GDM1 (cell line): ENCODE measurements at places on chromosomes 4 and X.

GRCh38 chr4:119627267-119628255 is 1.0 kb downstream of the PDE5A start:
- peak; percentile 31 for DNase-seq

DNA sequence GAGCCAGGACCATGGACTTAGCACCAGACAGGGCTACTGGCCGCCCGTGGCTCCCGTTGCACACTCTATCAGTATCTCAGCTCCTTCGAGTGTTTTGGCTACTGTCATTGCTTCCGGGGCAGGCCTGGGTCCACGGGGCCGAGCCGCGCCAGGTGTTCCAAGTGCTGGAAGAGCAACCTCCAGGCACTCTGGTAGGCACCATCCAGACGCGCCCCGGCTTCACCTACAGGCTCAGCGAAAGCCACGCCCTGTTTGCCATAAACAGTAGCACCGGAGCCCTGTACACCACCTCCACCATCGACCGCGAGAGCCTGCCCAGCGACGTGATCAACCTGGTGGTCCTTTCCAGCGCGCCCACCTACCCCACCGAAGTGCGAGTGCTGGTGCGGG is 1.6 kb downstream of the FAT4 start:
- DNase-seq: no peak

- DNase-seq: no peak
These were observed 54.4 kb upstream of the HGFAC start for GRCh38 chr4:3387154-3387942.

DNA sequence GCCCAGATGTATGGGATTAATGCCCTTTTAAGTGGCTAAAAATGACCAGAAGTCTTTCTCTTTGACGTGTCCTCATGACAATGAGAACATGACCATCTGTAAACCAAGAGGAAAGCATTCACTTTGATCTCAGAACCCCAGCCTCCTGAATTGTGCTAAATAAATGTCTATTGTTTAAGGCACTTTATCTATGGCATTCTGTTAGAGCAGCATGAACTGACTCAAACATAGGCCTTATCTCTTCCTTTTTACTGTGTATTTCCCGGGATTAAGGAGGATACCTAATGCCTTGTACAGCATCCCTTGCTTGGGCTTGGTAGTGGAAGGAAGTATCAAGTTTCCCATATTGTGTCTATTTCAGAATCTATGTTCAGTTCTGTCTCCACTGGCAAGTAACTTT is 47.2 kb upstream of the HS3ST1 start:
- no peak for DNase-seq

GRCh38 chrX:103918571-103919269 is 43.7 kb upstream of the TMSB15B start:
- peak; percentile 57 for DNase-seq

DNA sequence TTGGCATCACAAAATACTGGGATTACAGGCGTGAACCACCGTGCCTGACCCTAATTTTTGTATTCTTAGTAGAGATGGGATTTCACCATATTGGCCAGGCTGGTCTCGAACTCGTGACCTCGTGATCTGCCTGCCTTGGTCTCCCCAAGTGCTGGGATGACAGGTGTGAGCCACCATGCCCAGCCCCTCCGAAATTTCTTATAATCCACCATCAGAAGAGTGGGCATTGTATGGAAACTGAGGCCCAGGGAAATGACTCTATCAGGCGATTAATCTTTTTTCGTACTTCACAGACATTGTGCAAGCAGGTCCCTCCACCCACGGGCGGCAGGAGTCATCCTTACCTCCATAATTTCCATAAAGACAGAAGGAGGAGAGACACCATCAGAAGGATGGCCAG is 16.0 kb downstream of the CRLF2 start:
- no peak for DNase-seq

DNA sequence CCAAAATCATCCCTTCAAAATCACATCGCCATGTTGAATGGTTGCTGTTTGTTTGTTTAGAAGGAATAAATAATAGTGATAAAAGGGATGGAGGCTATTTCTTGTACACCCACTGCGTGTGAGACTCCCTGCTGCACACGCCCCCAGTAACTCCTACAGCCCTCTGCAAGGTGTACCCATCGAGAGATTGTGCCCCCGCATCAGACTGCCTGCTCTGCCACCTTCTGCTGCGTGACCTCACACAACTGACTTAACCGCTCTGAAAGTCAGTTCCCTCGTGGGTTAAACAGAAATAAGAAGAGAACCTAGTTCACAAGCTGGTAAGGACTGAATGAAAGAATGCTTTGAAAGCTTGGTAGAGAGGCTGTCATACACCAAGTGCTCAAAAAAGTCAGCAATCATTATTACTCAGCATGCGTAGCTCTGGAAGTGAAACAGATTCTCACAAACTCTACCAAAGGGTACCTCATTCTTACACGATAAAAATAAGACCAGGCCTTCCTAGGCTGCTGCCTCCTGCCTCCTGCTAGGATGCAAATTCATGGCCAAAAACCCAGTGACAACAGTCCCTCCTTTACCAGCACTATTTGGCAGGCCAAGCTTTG is 147.1 kb downstream of the CPEB2 start:
- DNase-seq: no peak

GRCh38 chrX:97215186-97215585 is 331.5 kb downstream of the RPA4 start:
- no peak for DNase-seq

DNA sequence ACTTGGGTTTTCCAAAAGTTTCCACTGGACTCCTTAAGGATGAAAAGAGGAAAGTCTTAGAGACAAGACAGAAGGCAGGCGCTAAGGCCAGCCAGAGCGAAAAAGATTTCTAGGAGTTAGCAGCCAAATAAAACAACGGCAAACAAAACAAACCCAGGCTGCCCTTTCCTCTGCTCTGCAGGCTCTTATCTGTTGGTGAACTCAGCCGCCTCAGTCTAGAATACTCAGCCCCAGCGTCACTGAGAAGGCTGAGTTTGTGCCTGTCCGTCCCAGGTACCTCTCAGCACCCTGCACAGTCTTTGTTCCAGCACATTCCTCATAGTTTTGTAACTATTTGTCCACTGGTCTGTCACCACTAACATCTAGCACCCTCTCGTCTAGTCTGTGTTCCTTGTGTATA is 75.6 kb upstream of the FAM9C start:
- DNase-seq: no peak

DNA sequence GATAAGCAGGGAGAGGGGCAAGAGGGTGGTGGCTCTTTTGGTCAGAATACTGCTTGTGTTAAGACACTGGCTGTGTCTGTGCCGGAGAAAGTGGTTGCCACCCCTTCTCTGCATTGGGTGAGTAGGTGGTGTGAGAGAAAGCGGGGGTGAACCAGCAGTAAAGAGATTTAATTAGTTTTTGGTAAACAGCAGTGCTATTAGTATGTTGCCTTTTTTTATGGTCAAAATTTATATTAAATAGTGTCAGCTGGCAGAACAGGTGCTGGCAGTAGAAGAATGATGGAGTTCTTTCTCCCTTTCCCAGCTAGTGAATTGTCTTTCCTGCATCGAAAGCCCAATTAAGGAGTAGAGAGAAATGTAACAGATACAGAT is 181.6 kb downstream of the LARP7 start:
- no peak for DNase-seq

- no peak for DNase-seq
These were observed 102.0 kb upstream of the USP38 start for GRCh38 chr4:143082701-143083100.

- DNase-seq: no peak
These were observed 197.4 kb downstream of the ENOX2 start for GRCh38 chrX:130705591-130705990.

- DNase-seq: no peak
These were observed 3.9 kb upstream of the SYN1 start for GRCh38 chrX:47623540-47624027.

DNA sequence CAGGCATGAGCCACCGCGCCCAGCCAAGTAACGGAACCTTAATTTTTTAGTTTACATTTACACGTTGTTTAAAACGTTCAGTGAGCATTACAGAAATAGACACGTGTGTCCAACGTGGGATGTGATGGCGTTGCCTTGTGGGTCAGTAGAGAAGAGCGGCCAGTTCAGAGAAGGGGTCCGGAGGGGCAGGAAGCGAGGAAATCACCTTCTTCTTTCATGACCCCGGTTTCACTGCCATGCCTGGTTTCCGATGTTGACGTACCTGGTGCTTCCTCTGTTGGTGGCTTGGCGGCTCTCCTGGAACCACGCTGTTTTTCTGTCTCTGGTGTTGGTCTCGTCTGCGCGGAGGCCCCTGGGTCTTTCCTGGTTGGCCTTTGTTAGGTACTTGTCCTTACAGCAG is 42.8 kb downstream of the PCGF3 start:
- no peak for DNase-seq

DNA sequence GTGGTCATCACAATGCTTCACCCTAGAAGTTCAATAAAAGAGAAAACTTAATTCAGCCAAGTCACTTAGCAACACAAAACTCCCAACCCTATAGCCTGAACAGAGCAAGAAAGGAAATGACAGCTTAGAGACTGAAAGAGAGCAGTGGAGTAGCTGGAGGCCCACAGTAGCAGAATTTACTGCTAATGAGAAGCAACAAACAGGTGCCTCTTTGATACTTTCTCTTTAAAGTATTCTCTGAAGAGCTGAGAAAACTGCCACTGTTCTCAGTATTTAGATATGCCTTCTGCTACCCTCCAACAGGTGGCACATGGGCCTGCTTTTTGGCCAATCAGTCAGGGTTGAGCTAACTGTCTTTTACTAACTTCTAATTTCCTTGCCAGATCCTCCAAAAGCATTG is 240.0 kb downstream of the GPC3 start:
- no peak for DNase-seq

GRCh38 chr4:77911842-77912450 is 49.3 kb downstream of the MRPL1 start:
- no peak for DNase-seq

DNA sequence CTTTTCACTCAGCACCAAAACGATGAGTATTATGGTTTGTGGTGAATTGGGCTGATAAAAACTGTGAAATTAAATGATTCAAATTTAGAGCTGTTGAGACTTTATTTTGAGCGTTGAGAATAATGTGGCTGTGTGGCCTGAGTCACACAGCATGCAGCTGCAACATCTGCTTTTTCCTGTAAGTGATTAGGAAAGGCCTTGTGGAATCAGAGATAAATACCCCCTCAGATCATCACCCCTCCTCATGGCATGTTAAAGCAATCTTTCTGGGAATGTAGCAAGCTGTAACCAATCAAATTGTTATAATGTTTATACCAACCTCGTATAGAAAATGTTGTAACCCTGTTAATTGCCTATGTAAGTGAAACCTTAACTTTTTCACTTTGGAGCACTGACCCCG is 90.0 kb upstream of the GRPR start:
- DNase-seq: no peak

DNA sequence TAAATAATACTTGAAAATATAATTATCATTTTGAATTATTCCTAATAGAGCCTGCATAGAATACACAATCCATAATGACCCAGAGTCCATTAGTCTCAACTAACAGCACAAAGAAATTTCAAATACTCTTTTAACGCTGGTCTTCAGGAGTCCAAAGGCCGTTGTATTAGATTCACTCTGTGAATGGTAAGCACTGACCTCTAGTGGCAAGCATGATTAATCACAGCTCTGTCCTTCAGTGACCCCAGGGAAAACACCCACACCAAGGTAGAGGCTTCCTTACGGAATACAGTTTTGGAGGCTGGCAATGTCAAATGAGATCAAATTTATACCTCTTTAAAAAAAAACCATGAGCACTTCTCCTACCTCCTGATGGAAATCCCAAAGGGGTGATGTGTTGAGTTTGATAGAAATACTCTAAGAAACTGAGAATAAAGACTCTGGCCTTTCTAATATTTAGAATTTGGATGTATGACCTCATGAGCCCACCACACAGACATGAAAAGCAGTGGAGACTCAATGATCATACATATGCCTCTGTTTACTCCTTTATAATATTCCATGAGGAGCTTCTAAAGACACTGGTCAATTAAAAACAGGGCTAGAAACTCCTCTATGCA is 147.2 kb upstream of the DKK2 start:
- no peak for DNase-seq

DNA sequence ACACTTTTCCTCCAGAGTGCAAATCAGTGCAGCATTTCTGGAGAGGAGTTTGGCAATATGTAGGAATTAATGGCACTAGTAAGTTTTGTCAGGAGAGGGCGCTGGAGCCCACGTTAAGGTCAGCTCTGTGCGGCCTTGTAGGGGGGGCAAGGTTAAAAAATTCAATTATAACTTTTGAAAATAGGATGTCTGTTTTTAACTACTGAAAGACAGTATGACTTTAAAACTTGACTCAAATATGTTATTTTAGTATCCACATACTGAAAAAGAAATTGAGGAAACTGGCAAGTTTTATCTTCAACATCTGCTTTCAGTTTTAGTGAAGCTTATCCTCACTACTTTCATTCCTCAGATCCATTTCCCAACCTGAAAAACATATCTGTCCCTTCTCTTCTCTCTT is 30.9 kb upstream of the HSD17B13 start:
- no peak for DNase-seq

DNA sequence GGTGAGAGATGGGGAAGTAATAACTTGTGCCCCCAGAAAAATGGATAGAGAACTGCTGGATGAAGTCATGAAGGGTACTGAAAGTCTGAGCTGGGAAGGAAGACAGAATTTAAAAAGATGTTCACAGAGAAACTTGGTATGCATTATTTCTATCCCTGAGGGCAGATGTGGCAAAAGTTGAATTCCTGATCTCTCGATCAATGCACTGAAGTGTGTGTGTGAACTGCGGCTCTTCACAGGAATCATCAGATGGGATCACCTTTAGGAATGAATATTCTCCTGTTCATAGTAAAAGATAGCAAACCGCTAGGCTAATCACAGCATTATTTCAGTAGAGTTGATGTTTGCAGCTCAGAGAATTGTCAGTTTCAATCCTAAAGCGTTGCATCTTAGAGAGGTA is 86.4 kb downstream of the ELOVL6 start:
- no peak for DNase-seq

GRCh38 chr4:37970702-37971101 is 10.5 kb downstream of the PTTG2 start:
- DNase-seq: peak; percentile 11

GRCh38 chrX:39820938-39821708 is 276.6 kb downstream of the BCOR start:
- DNase-seq: no peak

GRCh38 chr4:48891028-48891619 is 15.4 kb downstream of the OCIAD2 start:
- DNase-seq: no peak

DNA sequence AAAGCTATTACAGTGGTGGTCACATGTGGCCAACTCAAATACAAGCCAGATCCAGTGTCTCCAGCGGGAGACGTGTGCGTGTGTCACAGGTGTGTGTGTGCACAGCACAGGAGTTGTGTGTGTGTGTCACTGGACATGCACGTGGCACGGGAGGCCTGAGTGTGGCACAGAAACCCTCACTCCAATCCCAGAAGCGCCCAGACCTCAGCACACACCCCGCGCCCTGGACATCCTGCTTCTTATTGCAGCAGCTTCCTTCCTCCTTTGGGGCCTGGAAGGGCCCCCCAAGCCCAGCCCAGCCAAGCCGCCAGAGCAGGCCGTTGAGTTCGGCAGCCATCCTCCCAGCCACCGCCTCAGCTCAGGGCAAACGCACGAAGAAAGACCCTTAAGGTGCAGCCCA is 37.9 kb downstream of the ACOX3 start:
- DNase-seq: peak; percentile 57
